ENCODE measurements at places on chromosomes 2 and 18.

- no peak for DNase-seq
Observed at GRCh38 chr2:121346859-121347258, 61.9 kb upstream of the TFCP2L1 start.

- no peak for DNase-seq
Observed at GRCh38 chr2:113200236-113200635, 26.5 kb downstream of the PSD4 start.

- no peak for DNase-seq
Observed at GRCh38 chr18:55787536-55788073, 199.6 kb upstream of the TCF4 start.

DNA sequence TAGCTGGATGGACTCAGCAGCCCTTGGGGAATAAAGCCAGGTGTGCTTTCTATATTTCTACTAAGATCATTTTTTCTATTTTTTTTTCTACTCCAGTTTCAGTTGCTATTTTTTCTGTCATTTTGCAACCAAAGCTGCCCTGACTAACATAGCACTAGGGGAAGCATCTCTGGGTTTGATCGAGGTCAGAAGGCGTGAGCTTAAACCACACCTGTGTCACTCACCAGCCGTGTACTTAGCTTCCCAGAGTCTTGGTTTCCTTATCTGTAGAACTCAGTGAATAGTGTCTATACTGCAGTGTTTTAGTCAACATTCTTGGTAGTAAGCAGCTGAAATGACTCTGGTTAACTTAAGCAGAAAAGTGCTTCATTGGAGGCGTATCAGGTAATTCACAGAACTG, 489.6 kb upstream of the SPRED2 start:
- DNase-seq, result no peak

GRCh38 chr2:203534621-203535077, 452 bp downstream of the RAPH1 start:
- DNase-seq, result no peak

DNA sequence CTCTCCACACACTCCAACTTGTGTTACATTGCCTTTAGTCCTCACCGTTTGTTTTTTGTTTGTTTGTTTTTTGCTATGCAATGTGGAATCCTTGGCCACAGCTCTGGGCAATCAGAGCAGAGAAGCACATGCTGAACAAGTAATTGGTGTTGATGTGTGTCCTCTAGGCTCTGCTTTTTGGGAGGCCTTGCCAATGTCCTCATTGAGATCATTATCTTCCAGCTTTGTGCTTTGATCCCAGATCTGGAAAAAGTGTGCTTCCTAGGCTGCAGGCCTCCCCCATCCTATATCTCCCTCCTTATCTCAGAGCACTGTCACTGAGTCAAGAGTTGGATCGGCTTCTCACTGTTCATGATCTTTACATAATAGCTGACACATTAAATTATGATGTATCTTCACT, 25.9 kb downstream of the OSR1 start:
- DNase-seq, result no peak

DNA sequence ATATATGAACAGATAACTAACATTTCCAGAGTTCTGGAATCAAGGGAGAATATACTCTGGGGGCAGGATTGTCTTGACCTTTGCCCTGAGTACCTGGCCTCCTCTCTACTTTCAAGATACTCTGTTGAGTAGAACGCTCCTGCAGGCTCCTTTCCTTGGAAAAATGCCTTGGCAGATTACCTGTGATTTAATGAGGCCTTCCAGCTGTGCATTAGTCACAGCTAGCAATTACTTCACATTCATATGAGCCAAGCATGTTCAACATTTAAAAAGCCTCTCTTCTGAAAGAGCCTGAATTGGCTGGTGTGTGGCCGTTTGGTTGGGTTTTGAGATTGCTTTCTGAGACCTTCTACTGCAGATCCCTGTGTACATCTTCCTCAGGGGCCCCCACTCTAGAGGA, 142.2 kb downstream of the PLCL1 start:
- no peak for DNase-seq

GRCh38 chr2:102592601-102593000, 26.8 kb upstream of the SLC9A2 start:
- no peak for DNase-seq

- DNase-seq, result no peak
Observed at GRCh38 chr2:202608142-202608852, 26.5 kb upstream of the FAM117B start.

GRCh38 chr2:164737612-164738081, 104.0 kb downstream of the COBLL1 start:
- DNase-seq, result no peak

DNA sequence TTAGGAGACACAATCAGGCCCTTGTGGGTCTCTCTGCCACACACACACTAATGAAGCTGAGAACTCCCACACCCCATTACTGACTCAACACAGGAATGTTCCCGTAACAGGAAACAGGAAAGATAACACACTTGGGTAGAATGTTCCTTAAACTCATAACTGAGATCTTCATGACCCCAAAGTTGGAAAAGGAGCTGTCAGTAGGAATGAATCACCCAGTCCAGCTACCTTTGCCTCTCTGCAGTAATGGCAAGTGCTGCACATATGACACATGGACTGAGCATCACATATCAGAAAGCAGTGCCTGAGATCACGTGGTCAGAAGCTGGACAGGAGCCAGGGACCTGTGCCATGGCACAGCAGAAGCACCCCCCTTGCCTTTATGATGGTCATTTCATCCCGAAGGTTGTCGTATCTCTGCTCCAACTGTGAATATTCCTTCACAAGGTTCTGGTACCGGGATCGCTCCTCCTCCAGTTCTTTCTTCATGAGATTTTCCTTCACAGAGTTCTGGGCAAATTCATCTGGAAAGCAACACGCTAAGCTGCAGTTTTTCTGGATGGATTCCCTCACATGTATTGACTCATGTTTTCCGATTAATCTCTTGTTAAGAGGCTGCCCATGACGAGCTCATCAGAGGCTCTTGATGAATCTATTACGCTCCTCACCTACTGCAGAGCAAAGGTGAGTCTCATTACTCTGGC, 65.4 kb upstream of the ACAA2 start:
- no peak for DNase-seq
